ENCODE measurements at places on chromosomes 5 and 9.
A peak's percentile ranks its signal among the peaks of the same experiment; 100 is the strongest.

- no peak for DNase-seq
These were observed 11.8 kb downstream of the OTULIN start for GRCh38 chr5:14676320-14676719.

- no peak for DNase-seq
These were observed 243.8 kb downstream of the CDK5RAP2 start for GRCh38 chr9:120336021-120336752.

DNA sequence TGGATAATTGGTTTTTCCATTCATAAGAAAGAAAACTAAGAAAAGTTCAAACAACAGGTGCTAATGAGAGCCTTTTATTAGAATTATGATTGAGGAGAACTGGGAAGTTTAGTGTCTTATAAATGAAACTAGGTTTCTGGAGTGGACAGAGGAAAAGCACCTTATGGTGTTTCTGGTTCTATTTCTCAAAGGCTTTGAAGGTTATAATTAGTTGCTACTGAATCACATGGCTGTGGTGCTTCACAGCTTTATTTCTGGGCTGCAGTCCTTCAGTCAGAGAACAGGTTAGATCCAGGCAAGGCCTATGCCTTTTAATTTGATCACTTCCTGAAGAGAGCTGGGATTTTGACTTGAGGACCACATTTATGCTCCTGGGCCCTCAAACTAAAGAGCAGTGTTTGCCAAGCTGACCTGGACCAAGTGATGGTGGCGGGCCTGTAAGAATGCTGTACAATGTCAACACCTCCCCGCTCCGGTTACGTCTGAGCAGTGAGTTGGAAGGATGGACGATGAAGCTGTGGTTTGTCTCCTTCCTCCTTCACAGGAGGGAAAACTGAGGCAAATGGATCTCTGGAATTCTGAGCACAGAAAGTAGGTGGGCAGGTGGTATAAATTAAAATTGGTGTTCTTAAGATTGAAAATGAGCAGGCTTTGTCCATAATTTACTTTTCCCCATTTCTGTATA, 56.0 kb downstream of the ZNF462 start:
- DNase-seq, result no peak

GRCh38 chr5:4730279-4730678, 409.9 kb upstream of the ADAMTS16 start:
- no peak for DNase-seq

DNA sequence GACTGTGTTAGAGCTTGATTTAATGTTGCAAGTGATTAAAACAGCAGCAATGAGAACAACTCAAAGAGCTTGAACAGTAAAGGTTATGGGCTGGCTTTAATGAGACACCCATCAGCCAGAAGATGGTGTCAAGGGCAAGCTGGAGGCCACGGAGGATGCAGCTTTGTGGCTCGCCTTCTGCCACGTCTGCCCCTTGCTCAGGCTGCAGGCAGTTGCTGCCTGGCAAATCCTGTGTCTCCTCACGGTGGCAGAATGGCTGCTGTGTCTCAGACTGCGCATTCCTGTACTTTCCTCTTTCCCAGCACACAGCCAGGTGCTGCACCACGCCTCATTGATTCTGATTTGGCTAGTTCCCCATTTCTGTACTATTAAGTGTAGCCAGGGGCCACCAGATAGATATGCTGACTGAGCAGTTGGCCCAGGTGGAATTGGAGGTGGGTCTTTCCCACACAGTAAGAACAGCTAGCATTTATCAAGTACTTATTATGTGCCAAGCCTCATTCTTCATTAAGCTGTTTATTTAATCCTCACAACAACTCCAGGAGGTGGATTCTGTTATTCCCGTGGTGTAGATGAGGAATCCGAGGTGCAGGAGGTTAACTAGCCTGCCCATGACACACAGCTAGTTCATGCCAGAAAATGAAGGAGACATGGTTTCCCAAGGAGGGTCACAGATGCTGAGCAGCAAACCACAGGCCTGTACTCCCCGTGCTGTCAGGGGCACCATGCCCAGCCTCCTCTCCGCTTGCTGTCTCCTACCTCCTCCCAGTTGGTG, 3.5 kb downstream of the NXNL2 start:
- no peak for DNase-seq

- DNase-seq, result no peak
These were observed 4.4 kb upstream of the NFIB start for GRCh38 chr9:14318361-14318760.

GRCh38 chr9:131407717-131408195, 13.9 kb downstream of the PRRC2B start:
- DNase-seq, result no peak

- DNase-seq, result no peak
These were observed 79.5 kb upstream of the ZNF608 start for GRCh38 chr5:124825983-124826337.

DNA sequence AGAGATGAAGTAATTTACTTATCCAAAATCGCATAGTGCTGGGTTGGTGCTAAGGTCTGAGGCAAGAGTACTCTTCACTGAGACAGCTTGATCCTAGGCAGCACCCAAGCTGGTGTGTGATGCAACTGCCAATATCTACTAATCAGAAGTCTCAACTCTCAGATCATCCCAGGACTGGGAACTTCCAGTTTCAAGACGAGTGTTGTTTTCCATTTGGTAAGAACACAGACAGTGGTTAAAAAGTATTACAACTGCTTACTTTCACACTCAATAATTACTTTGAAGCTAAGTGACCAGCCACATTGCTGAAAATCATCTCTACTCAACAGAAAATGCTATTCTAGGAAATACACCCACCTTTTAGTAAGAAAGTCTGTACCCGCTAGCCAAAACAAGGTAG, 45.3 kb downstream of the FBXW11 start:
- peak; percentile 35 for DNase-seq

GRCh38 chr9:137550231-137550621, at the start of gene PNPLA7:
TSS of gene PNPLA7 (minus strand) at chr9:137550402. CDS start at chr9:137550197, 205 bp downstream.
- DNase-seq, result peak; percentile 26

DNA sequence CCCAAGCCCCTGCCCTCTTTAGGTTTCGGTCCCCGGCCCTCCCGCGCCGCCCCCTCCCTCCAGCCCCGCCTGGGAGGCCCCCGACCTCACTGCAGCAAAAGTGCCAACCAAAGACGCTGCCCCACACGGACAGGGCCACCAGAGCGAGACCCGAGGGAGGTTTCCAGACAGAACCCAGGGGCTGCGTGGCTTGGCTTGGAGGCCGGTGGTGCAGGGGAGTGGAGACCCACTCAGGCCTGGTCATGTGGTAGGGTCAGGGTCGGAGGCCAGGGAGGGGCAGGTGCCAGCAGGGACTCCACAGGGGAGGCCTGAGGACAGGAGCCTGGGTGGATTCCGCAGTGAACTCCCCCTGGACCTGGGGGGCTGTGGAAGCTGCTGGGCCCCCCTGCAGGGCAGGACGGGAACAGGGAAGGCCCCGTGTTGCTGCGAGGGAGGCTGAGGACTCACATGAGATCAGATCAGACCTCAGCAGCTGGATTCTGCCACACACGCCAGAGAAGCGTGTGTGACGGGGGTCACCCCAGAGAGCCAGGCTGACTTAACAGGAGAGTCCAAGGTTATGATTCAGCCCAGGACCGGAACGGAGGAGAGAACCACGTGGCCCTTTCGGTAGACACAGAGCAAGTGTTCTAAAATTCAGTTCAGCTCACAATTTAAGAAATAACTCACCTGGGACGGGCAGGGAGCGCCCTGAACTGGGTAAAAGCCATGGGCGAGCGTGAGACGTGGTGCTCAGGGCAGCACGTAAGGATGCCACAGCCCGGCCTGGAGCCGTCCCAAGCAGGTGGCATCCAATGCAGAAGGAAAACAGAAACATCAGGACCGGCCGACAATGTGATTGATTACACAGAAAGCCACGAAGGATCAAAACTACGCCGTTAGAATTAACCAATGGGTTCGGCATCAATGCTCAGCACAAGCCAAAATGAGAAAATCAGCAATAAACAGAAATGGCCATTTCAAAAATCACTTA, 38.9 kb downstream of the EXD3 start:
- no peak for DNase-seq

Measured in activated T-cell treated with anti-CD3 and anti-CD28 coated beads for 24 hours (primary cell).